ENCODE measurements at places on chromosomes 12 and 14. TPM values are rescaled to one million over a fixed set of nuclear protein-coding genes. Genes with fewer than 3 reads are reported as not detected.

GRCh38 chr14:76080471-76080870 lies 71.3 kb upstream of the GPATCH2L start:
- DNase-seq = no peak

DNA sequence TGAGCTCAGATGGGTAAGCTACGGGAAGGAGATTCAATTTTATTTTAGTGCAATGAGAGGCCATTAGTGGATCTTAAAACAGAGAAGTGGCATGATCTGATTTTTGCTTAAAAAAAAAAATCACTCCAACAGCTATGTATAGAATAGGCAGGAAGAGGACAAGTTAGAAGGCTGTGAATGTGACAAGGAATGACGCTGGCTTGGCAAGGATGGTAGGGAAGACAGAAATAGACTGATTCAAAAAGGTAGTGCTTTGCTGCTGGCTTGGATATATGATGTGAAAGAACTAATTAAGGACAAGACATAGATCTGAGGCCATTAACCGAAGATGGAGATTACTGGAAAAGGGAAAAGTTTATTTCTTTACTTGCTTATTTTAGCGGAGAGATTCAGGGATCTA lies 105.2 kb upstream of the GPHB5 start:
- no peak for DNase-seq

DNA sequence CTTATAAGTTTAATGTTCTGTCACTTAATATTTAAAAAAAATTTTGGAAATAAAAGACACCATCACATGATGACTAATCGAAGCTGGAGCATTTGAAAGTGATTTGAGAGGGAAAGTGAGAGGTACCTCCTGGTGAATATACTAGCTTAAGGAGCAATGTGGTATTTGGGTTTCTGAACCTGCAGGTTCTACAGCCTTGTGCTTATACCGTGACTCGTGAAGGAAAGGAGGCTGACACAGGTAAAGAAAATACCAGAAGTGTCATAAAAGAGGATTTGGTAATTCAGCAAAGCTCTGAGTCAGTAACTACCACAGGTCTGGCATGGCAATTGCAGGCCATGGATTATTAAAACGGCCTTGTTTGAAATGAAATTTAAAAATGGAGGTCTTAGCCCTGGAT lies 151.0 kb downstream of the SLC38A4 start:
- DNase-seq = no peak

GRCh38 chr12:101826766-101827368 lies 3.9 kb downstream of the GNPTAB start:
- no peak for DNase-seq

DNA sequence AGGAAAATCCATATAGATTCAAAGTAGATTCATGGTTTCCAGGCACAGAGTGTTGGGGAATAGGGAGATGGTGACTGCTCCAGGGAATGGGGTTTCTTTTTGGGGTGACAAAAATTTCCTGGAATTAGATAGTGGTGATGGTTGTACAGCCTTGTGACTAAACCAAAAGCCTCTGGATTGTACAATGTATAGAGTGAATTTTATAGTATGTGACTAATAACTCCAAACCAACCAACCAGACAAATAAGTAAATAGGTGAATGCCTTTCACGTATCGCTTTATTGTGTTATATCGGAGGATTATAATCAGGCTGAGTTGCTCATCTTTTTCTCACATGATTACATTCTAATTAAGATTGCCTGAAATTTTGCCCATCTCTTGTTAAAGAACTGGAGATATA lies 24.6 kb upstream of the PPFIBP1 start:
- no peak for DNase-seq

- no peak for DNase-seq
These were observed 472.0 kb downstream of the TMTC2 start for GRCh38 chr12:83158613-83159207.

- no peak for DNase-seq
These were observed 34.8 kb downstream of the DLK1 start for GRCh38 chr14:100761481-100761880.

DNA sequence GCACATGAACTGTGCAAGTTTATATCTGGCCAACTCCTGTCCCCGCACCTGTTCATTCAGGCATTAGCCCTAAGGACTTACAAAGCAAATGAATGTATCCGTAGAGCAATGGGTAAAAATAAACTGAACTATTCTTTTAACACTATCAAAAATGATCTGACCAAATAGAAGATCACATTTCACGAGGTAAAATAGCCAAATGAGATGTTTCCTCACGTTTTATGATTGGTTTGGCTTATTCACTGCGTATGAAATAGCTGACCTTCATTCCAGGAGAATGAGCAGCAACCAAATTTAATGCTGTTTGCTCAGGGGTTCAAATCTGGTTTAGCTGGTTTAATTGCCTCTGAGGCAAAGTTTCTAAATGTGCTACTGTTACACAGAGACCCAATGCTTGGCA lies 216.0 kb upstream of the EEA1 start:
- DNase-seq = peak; percentile 32

- DNase-seq = peak; percentile 19
These were observed 275.0 kb upstream of the G2E3 start for GRCh38 chr14:30283822-30284446.

DNA sequence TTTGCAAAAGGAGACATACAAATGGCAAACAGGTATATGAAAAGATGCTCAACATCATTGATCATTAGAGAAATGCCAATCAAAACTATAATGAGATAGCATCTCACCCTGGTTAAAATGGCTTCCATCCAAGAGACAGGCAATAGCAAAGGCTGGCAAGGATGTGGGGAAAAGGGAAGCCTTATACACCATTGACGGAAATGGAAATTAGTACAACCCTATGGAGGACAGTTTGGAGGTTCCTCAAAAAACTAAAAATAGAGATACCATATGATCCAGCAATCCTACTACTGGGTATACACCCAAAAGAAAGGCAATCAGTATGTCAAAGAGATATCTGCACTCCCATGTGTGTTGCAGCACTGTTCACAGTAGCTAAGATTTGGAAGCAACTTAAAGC lies 17.3 kb upstream of the CKAP4 start:
- DNase-seq = no peak

DNA sequence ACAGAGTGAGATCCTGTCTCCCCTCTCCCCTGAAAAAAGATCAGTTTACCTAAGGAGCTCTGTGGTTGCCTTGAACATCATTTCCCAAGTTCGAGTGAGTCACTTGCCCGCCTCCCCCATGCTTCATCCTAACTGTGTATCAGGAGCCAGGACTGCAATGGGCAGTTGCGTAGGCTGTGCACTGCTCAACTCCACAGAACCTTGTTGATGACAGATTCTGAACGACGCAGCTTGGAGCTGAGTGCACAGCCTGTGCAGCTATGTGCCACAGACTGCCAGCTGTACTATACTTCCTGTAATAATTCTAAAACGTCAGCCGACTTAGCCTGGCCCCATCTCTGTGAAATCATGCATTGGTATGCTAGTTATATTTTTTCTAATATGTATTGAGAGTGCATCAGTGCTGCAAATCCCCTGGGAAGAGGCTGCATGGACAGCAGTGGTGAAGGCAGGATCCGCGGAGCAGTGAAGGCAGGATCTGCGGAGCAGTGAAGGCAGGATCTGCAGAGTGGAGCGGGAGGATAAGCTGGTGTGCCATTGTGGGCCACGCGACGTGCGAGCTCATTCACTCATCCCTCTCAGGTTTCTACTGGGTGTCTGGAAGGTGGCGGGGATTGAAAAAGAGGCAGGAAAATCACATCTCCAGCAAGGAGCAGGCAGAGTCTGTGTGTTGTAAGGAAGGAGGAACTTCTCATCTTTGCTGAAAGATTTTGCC lies 80.8 kb downstream of the GALNT9 start:
- no peak for DNase-seq

GRCh38 chr12:47736216-47736615 lies 10.9 kb upstream of the ENDOU start:
- DNase-seq = no peak

GRCh38 chr12:118371321-118372282 lies 1.1 kb downstream of the TAOK3 start:
- peak; percentile 23 for DNase-seq

- DNase-seq = no peak
These were observed 98.6 kb downstream of the CACNA1C start for GRCh38 chr12:2151391-2151790.

- DNase-seq = peak; percentile 36
These were observed 31.2 kb downstream of the CCDC59 start for GRCh38 chr12:82326905-82327503.

GRCh38 chr12:29698756-29699155 lies 85.0 kb downstream of the TMTC1 start:
- no peak for DNase-seq

GRCh38 chr12:121789800-121790728 lies 3.4 kb downstream of the RHOF start:
- peak; percentile 86 for DNase-seq

- DNase-seq = no peak
These were observed 32.0 kb downstream of the SSH1 start for GRCh38 chr12:108825201-108825950.

GRCh38 chr14:96826818-96827217 lies 29.6 kb downstream of the VRK1 start:
- DNase-seq = no peak

DNA sequence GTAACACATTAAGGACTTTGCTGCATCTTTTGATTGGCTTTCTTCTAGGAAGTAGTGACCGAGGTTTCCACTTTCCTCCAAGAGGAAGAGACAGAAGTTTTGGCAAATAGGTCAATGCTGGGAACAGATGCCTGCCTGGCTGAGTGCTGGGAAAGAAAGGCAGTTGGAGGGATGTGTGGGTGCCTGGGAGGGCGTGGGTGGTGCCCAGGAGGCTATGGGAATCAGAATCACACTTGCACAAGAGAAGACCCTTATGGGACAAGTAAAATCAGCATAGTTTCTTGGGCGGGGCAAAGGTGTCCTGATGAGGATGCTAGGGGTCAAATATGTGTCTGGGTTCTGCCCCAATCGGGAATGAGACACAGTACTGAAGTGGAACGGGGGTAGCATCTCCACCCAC lies 906 bp upstream of the ACADS start:
- DNase-seq = no peak

DNA sequence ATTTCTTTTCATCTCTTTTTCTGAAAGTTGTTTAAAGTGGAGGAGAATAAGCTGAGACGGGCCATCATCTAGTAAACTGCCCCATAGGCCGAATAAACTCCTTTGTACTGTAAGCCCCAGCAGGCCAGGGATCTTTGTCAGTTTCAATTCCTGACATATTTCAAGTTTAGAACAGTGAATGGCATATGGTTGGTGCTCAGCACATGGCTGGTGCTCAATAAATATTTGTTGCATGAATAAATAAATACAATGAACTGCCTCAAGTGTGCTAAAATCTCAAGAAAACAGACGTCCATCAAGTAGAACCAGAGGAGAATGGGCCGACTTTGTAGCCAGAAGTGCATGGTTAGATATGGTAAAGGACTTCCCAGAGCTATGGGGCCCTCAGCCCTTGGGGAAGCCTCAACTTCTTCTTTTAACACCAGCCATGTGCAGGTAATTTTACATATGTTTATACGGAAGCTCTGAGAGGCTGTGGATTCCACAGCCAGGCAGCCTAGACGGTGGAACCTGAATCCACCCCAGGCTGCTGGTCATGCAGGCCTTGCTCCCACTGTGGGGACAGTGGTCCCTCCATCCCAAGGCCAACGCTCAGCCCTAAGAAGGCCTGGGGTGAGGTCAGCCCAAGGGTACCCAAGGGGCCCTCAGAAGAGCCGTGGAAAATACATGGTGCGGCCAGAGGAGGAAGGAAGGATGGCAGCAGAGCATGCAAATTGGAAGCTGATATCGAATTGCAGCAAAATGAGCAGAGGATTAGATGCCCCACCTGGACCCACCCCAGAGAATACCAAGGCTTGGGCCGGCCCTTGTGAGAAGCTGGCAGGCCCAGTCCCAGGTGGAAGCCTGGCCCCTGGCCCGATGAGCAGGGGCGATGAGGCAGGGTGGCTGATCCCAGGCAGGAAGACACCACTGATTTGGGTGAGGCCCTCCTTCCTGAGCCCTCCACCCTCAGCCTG lies 8.7 kb upstream of the AQP2 start:
- DNase-seq = no peak

- DNase-seq = peak; percentile 90
These were observed 160.9 kb upstream of the EEA1 start for GRCh38 chr12:93089805-93090569.

DNA sequence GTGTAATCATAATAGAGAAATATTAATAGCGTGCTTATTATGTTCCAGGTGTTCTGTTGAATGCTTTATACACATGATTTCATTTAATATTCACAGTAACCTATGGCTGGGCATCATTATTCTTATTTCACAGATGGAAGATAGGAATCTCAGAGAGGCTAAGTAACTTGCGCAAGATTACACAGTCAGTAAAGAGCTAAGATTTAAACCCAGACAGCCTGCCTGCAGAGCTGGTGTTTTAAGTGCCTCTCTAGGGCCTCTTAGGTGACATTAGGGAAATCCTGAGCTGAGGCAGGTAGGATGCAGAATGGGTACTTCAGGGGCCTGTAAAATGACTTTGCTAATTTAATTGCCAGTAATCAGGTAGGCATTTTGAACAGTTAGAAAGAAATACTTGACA lies 18.5 kb upstream of the BHLHE41 start:
- no peak for DNase-seq

DNA sequence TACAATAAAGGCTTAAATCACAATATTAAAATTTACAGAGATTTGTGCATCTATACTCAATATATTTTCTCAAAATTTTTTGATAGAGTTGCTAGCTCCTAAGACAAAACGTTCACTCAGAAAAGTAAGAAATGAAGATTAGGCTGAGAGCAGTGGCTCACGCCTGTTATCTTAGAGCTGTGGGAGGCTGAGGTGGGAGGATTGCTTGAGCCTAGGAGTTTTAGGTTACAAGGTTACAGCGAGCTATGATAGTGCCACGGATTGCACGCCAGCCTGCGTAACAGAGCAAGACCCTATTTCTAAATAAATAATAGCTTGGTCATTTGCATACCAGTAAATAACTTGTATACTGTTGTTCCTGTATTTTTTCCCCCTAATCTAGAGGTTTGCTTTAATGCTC lies 35.0 kb upstream of the CFL2 start:
- no peak for DNase-seq

DNA sequence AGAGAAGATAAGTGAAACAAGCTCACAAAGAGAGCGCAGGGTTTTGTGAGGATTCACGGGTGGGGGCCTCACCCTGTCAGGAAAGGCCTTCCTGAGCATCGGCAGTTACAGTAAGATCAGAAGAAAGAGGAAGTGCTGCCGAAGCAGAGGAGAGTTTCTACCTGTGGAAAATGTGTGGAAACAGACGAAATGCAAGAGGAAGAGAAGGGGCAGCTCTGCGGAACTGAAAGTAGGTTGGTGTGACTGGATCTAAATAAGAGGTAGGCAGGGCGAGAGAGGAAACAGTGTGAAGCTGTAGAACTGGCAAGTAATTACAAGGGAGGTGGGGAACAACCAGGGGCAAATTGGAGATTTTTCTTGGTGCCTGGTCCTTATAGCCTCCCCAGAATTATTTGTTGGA lies 2.6 kb downstream of the GPR68 start:
- no peak for DNase-seq

The CACNA1C gene
- total RNA-seq = not detected

The TMEM30B gene
- 19.6 TPM for total RNA-seq

The FSCB gene
- not detected for total RNA-seq

The INTS13 gene
- total RNA-seq = 40.8 TPM

The ANG gene
- 4.4 TPM for total RNA-seq

The SLCO1B1 gene
- total RNA-seq = 0.50 TPM

The HHIPL1 gene
- 0.48 TPM for total RNA-seq

The NOS1 gene
- not detected for total RNA-seq

The PTCSC3 gene
- total RNA-seq = not detected

The A2M gene
- not detected for total RNA-seq

The LETMD1 gene
- total RNA-seq = 81.9 TPM

The HOXC9 gene
- total RNA-seq = 7.5 TPM

The C12orf54 gene
- total RNA-seq = not detected

Measured in PC-9 (cell line).